ENCODE measurements at places on chromosomes 1 and 21.
A peak's percentile ranks its signal among the peaks of the same experiment; 100 is the strongest.

DNA sequence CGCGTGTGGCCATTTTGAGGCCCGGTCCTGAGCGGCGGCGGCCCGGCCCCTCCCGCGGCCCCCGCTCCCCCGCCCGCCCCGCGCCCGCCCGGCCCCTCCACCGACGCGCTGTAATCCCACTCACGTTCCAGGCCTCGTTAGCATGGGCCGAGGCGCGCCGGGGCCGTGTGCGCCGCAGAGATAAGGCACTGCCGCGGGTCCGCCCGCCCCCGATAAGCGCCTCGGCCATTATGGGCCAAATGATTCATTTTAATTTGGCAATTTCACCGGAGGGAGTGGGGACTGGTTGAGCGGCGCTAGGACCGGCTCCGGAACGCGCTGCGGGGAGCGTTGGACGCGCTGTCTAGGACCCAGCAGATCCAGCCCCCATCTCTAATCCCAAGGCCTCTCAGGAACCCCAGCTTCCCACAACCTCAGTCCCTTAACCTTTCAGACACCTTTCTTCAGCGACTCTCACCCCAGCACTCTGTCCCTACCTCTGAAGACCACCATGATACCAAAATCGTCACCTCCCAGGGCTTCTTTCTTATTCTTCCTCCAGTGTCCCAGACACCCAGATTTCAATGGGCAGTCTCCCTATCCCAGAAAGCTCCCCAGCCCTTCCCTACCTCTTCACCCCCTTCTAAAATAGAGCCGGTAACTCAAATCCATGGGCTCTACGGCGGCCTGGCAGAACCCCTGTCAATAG, at the start of gene TAL1:
Gene TAL1, minus strand, starts transcription at position 39 of the 688 bp plus-strand sequence. CDS start 6,337 bp downstream, outside the sequence.
- DNase-seq = no peak

- DNase-seq = no peak
Observed at GRCh38 chr1:162145966-162146696, 76.6 kb downstream of the NOS1AP start.

GRCh38 chr1:87812871-87813577, 484.3 kb downstream of the LMO4 start:
- DNase-seq = no peak

- no peak for DNase-seq
Observed at GRCh38 chr1:112698366-112699310, 8.3 kb downstream of the RHOC start.

- no peak for DNase-seq
Observed at GRCh38 chr1:171421413-171422020, 63.8 kb upstream of the PRRC2C start.

DNA sequence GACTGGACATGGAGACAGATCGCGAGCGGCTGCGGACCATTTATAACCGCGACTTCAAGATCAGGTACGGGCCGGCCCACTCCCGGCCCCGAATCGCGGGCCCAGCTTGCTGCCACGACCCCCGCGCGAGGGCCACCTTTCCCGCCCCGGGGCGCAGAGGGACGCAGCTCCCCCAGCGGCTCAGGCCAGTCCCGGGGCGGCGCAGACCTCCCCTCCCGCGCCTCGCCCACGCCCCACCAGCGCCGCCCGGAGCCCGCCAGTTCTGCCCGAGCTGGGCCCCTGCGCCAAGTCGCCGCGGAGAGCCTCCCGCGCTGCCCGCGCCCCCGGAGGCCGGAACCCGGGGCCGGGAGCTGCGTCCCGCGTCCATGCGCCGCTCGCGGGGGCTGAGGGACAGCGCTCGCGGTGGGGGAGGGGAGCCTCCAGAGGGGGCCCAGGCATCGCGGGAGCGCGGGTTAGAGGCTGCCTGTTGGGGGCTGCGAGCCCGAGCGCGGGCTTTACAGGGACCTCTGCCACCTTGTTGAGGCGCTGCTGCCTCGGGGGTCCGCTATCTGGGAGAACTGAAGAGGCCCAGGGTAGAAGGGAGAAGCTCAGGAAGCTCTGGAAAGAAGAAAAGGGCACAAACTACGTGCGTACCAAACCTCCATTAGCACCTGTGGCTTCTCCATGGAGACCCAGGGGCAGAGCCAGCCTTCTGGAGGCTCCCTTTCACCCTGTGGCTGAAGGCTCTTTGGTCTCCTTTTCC, 698 bp downstream of the MOV10 start:
- DNase-seq = peak; percentile 38

GRCh38 chr21:37181059-37181458, 86.1 kb downstream of the VPS26C start:
- no peak for DNase-seq

- no peak for DNase-seq
Observed at GRCh38 chr1:99745061-99745460, 21.4 kb downstream of the FRRS1 start.

Data from T-helper 1 cell (primary cell).